ENCODE measurements at places on chromosomes 3 and 15.

GRCh38 chr3:42731476-42732195 is 29.0 kb upstream of the HHATL start:
- no peak for DNase-seq

DNA sequence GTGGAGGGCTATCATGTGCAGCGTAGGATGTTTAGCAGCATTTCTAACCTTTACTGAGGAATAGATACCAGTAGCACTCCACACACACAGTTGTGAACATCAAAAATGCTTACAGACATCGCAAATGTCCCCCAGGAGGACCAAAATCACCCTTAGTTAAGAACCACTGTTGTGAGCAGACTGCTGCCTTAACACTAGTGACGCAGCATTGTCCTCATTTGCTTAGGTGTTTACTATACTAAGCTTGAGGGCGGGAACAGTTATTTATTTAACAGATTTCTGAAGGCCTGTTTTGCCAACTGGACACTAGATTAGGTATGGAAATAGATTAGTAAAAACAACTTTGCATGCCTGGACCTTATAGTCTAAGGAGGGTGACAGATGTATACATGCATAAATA is 2.3 kb downstream of the PPP2R3A start:
- DNase-seq: no peak

GRCh38 chr3:117700573-117701360 is 991.2 kb downstream of the TUSC7 start:
- no peak for DNase-seq

- no peak for DNase-seq
Observed at GRCh38 chr3:31790193-31791089, 190.6 kb downstream of the OSBPL10 start.

DNA sequence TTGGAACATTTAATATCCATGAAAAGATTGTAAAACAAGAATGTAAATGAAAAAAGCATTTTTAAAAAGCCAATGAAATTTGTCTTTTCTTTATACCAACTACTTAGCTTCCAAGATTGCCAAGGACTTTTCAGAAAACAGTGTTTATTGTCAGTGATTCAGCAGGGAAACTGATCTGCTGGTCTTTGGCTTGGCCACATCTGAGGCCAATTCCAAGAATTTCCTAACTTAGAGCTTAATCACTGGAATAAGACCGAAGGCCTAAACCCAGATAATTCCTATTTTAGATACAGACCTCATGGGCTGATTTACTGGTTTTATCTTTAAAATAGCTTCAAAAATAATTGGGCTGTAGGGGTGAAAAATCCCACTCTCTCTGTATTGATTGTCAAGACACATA is 260.5 kb upstream of the RORA start:
- no peak for DNase-seq

DNA sequence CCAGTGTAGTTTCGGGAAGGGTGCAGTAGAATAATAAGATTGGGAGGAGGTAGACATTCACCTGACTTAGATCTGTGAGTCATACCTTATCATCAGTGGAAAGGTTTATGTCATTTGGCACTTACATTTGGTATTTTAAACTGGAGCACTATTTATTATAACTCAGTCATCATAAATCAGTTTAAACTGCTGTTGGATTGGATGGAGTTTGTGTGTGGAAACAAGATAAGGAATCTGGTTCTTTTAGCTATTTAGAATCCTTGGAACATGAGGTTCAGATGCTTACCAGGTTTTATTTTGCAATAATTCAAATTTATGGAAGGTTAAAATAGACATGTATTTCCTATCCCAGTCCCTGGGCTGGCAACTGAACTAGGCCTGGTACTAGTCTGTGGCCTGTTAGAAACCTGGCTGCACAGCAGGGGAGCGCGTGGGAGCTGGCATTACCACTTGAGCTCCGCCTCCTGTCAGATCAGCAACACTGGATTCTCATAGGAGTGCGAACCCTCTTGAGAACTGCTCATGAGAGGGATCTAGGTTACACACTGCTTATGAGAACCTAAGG is 34.5 kb downstream of the ZFAND6 start:
- no peak for DNase-seq

GRCh38 chr3:104856741-104857140 is 510.0 kb upstream of the ALCAM start:
- peak; percentile 20 for DNase-seq

DNA sequence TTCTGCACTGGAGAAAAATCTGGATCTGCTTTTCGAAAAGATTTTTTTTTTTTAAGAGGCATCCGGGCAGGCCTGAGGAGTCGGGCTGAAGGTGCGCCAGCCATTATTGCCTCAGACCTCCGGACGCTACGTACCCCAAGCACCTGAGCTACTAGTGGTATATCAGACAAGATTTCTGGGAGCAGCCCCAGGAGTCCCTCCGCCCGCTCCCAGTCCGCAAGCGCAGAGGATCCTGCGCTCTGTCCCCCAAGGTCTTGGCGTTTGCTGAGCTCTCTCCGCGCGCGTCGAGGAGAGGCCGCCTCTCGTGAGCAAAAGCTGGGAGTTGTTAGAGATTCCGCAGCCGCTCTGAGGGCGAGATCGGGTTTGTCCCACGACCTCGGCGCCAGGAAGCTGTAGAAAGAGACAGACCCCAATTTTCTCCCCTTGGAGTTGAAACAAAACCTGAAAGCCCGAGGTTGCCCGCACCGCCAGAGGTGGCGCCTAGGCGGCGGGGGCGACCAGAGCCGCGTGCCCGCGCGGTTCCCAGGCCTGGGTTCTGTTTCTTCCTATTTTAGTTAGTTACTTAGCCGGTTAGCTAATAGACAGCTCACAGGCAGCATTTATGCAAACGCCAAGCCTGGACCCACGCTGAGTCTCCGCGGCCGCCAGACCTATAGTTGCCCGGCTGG is 72.5 kb upstream of the POLG start:
- DNase-seq: no peak

DNA sequence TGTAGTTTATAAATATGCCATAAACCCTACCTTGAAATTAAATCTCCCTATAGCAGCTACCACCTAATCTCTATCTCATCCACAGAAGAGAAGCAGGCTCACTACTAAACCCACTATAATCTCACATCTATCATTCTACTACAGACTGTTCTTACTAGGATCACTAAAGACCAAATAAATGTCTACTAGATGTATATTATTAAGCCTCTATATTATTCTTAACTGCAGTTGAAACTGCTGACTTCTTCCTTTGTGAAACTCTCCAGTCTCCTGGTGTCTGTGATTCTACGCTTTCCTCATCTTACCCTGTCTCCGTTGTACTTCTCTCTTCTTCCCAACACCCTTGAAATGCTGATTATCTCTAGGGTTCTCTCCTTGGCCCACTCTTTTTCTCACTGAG is 1154.0 kb downstream of the IGSF11 start:
- no peak for DNase-seq

GRCh38 chr15:68834346-68834745 is 13.7 kb upstream of the ANP32A start:
- DNase-seq: no peak

GRCh38 chr3:11919390-11919789 is 72.7 kb upstream of the TAMM41 start:
- peak; percentile 48 for DNase-seq

DNA sequence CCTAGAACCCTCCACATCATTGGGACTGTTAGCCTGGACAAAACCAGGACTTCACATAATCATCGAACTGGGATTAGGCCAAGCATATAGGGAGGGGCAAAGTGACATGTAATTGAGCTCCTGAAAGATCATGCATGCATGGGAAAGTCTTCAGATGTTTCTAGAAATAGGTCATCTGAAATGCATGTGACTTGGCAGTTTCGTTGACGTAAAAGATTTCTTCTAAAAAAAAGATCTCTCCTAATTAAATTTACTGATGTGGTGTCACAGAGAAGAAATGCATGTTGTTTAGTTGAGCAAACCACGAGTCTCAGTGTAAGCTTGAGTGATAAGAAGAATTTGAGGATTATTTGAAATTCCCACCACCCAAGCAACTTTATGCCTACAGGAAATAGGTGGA is 70.0 kb upstream of the LIMD1 start:
- no peak for DNase-seq

- DNase-seq: no peak
Observed at GRCh38 chr15:39313881-39314280, 267.0 kb upstream of the THBS1 start.

- DNase-seq: no peak
Observed at GRCh38 chr15:99071091-99071680, 33.7 kb upstream of the SYNM start.

GRCh38 chr3:33152363-33153360 is 38.8 kb downstream of the CRTAP start:
- no peak for DNase-seq

DNA sequence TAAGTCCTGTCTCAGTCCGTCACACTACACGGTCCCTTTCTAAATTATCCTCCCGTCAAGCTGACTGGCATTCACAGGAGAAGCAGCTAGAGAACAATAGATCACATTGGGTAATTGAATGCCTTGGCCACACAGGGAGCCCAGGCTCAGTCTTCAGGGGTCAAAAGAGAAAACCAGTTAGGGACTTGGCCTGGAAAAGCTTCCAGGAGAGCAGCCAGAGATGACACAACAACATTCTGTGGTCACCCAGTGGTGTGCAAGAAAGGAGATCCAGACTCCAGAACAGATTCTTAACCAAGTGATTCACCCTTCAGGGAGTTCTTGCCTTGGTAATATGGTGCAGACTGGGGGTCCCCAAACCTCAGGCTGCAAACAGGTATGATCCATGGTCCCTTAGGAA is 15.9 kb downstream of the ARHGAP31 start:
- DNase-seq: no peak

DNA sequence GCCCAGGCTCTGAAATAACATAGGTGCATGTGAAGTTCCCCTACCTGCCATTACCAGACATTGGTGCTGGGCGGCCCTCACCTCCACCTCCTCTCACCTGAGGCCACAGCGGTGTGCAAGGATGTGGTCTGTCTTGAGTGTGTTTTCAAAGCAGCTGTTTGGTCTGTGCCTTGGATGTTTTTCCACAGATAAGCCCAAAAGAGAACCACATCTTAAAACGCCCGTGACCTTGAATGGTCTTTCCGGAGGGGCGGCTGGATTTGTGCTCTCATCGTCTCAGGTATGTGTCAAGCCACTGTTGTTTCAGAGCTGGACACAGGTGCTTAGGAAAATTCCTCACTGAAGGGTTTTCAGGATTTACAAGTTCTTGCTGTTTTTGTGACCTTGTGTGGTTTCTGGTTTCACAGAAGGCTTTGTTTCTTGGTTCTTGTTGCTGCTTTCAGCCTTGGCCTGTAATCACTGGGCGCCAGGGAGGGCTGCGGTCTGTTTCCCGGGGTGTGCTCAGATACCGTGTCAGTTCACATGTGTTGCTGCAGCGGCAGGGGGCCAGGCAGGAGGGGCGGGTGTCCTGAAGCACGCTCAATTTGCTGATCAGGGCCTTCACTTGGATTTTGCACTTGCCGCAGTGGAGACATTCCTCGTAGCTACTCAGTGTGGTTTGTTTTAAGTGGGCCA is 128.4 kb downstream of the IGF1R start:
- DNase-seq: no peak

DNA sequence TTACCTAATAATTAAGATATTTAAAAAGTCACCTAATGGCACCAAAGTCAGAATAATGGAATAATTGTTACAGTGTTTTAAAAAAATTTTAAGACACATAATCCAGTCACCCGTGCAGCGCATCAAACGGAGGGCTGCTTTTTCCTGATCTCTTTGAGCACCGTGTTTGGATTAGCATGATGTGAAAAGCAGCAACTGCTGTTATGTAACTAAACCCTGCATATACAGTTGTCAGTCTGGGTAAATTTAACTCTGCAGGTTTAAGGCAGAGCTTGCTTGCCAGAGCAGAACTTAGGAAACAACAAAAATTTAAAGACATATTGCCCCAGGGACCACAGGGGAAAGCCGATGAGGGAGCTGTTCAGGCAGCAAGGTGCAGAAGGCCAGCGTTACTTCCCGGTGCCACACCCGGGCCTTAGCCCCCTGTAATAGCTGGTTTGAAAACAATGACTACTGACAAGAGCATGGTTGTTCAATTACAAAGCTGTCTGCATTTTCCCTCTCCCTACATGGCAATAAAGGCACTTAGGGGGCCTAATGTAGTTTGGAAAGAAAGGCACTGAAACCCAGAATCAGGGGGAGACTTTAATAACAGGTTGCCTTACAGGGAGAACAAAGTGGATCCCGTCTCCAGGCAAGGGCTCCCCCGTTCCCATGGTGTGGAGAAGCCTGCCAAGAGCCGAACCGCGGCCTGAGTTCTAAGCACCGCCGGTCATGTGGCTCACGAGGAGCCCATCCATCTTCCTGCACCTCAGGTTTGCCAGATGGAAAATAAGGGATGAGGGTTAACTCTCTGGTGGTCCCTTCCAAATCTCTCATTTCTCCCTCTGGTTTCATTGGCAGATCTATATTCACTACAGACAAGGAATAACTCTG is 32.2 kb downstream of the RORA start:
- no peak for DNase-seq

DNA sequence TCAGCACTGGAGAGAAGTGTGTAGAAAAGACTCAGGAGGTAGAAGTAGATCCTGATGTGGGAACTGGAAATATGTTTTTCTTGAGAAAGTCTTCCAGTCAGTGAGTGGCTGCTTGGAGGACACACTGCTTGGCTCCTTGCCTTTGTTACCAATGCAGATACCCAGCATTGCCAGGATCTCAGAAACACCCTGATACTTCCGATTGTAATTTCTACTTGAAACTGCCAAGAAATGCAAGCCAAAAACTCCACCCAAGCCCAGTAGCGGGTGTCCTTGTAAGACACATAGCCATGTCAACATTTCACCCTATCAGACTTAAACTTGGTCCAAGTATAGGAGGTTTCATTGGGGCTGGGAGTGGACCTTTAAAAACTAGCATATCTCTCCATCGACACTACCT is 141.8 kb downstream of the ALDH1A2 start:
- no peak for DNase-seq

- DNase-seq: no peak
Observed at GRCh38 chr15:75104804-75105557, 81.6 kb downstream of the PPCDC start.

DNA sequence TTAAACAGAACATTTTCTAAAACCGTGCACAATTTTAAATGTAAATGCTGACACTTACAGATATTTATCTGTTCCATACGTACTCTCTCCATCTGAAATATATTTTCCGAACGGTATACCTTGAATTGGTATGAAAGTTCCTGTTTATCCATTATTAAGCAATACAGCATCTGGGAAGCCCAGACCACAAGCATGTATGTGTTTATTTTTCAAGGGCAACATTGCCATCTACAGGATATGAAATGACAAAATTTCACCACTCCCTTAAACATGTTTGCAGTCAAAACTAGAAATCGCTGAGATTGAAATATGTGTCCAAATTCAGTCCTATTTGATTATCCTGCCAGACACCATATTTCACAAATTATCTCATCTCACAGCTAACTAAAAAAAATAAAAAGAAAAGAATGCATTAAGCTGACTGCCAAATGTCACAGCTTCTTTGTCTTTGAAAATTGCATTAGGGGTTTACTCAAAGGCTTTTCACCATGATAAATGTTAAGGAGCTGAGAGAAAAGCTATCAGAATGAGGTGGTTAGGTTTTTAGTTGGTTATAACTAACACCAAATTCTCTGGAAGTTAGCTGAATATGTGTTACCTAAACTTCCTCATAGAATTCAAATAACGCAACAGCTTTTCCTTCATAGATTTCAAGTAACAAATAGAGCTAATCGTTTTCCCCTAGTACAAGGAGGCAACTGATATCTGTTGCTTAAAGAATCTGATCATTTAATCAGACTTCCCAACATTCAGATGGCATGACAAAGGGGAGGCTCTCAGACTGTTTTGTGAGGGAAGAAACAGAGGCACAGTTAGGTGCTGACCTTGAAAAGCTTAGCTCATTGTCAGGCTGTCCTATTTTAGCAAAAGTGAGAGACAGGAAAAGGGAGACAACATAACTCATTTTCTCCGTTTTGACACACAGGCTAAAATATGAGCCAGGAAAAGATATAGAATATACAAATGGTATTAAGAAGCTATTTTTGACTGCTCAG is 533.1 kb downstream of the TBL1XR1 start:
- peak; percentile 92 for DNase-seq

- no peak for DNase-seq
Observed at GRCh38 chr15:95121191-95121590, 889.8 kb downstream of the MCTP2 start.

Measured in NCI-H146 (cell line).